T-helper 1 cell (primary cell): ENCODE measurements at places on chromosomes 11 and 22.

DNA sequence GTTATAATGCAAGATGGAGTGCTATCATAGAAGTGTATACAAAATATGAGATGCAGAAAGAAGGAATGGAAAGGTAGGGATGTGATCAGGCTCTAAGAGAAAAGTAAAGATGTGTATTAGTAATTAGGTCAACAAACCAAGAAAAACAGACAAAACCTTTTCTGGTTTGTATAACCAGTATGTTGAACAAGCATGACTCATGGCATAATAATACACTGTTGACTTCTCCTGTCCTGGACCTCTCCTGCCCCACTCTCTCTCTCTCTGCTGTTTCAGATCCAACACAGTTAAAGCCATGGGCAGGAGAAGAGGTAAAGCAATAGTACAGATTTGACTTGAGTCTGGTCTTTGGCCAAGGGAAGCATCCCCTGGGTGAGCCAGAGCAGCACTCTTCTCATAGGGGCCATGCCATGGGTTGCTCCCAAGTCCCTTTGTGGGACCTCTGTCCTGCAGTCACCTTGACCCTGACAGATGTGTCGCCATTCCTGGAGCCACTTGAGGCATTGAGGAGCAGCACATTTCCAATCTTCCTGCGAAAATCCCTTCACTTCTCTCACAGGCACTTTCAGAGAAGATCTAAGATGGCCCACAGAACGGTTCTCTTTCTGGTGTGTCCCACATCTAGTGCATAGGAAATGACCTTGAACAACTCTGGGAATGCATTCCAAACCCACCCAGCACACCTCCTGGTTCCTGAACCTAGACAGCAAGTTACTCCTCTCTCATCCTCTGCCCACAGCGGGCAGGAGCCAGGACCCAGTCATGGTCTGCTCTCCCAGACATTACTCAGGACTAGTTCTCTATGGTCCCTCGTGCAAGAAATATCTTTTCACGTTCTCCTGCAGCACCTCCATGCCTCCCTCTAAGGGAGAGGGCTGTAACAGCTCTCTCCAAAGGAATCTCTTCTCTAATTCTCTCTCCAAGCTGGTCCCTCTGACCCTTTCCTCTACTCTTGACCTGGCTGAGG, 58.2 kb upstream of the PRSS23 start:
- no peak for DNase-seq

DNA sequence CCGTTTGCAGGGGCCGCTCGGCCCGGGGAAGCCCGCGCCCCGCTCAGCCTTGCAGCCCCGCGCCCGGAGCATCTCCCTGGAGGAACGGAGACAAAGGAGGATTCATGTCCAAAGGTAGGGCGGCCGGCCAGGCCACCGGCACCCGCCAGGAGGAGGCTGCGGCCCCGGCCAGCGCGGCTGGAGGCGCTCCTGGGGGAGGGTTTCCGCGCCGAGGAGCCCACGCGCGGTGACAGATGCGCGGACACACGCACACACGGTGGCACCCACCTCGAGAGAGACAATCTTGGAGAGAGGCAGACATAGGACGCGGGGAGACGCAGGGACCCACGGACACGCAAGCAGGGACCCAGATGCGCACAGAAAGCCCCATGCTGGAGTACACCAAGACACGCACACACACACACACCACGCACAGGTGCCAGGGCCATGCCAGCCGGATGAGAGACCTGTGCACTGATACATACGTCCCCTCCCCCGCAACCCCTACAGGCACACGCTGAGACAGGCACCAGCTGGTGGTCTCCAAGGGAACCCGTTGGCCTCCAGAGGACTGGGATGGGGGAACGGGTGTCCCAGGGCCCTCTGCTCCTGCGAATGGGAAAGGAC, 7.8 kb downstream of the SEPTIN3 start:
- peak; percentile 21 for DNase-seq

- DNase-seq: no peak
These were observed 2.6 kb upstream of the INSC start for GRCh38 chr11:15112131-15112541.

GRCh38 chr11:47156333-47156732, 20.3 kb downstream of the ARFGAP2 start:
- no peak for DNase-seq

DNA sequence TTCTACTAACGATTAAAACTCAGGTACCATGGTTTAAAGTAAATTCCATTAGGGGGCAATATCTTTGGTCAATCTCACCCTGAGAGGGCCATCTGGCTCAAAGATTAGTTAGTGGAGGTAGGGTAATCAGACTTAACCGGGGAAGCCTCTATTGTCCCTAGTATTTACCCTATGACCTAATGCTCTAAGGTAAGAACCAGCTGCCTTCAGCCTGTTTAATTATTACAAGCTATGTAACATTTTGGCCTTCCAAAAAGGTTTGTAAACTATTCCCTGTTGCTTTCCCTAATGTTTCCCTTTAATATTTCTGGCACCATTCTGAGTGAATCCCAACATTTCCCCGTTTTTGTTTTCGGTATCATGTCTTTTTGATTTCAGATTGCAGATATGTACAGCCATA, 15.1 kb upstream of the GLYATL1 start:
- DNase-seq: no peak

- DNase-seq: no peak
These were observed 7.0 kb downstream of the CHST1 start for GRCh38 chr11:45658292-45658991.

- DNase-seq: no peak
These were observed 9.4 kb upstream of the IGSF9B start for GRCh38 chr11:133966172-133966651.

DNA sequence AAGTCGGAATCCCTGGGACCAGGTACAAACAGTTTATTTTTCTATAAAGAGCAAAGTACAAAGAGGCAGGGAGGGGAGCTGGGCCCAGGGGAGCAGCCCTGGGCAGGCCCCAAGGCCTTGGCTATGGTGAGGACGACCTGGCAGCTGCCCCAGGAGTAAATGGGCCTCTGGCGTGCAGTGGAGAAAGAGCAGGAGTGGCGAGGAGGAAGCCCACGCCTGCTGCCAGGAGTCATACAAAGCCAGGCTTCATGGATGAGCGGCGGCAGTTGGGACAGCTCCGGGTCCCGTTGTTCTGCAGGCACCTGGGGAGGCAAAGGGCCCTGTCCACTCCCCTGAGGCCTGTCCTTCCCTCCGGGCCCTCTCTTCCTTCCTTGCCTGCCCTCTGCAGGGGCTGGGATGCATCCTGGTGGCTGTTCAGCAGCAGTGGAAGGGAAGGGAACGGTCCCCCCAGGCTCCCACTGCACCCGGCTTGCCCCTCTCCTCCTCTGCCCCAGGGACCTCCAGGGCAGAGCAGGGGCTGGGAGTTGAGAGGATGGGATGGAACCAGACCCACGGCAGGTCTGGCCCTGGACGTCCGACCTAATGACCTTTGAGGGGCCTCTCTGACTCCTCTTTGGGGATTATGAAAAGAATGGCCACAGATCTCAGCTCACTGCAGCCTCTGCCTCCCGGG, 11.1 kb downstream of the RAPSN start:
- DNase-seq: no peak

DNA sequence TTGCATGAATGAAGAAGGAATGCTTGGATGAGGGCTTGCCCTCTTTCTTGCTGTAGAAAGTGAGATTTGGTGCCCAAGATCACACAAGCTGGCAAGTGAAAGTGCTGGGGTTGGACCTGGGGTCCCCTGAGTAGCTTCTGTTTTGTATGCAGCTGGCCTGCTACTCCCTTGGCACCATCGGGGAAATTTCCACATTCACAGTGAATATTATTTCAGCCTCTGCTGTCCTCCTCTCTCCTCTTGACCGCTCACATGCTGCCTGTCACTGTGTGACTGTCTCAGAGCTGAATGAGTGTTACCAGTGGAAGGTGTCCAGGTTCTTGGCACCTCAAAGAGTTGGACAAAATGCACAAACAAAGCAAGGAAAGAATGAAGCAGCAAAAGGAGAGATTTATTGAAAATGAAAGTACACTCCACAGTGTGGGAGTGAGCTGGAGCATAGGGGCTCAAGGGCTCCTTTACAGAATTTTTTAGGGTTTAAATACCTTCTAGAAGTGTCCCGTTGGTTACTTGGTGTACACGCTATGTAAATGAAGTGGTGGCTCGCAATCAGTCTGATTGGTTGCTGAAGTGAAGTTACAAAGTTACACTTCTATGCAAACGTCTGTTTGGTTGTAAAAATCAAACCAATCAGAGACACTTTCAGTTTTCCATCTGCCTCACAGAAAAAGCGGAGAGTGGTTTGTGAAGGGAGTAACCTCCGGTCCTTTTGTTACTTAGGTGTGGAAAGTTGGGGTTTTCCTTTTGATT, 87.4 kb downstream of the DEPDC5 start:
- DNase-seq: no peak

DNA sequence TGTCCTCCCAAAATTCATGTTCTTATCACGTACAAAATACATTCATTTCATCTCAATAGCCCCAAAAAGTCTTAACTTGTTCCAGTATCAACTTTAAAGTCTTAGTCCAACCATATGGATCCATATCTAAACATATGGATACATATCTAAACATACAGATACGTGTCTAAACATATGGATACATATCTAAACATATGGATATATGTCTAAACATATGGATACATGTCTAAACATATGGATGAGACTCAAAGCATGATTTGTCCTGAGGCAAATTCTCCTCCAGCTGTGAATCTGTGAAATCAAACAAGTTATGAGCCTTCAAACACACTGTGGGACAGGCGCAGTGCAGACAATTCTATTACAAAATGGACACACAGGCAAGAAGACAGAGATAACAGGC, 709.0 kb downstream of the TBC1D22A start:
- no peak for DNase-seq

- DNase-seq: no peak
These were observed 192.3 kb upstream of the C11orf87 start for GRCh38 chr11:109229682-109230081.

DNA sequence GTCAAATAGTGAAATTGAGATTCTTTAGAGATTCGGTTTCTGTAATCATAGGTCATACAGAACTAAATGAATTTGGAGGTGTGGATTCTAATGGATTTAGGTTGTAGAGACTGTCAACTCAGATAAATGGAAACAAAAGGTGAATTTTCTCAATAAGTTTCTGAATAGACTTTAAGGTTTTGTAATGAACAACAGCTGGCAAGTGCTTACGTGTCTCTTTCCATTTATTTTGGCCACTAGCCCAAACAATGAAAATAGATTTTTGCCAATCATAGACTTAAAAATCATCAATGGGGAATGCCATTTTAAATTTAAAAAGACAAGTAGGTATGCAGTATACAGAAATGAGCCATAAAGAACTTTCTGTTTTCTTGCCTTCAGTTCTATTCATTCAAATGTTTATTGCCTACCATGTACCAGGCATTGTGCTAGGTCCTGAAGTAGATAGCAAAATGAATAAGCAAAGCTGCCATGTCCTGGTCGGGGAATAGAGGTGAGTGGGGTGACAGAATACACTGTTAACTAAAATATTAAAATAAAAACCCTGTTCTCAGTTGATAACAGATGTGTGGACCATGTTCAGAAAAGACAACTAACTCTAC, 16.9 kb upstream of the TMEM135 start:
- no peak for DNase-seq

- DNase-seq: no peak
These were observed 15.0 kb upstream of the YWHAH start for GRCh38 chr22:31929167-31929930.

GRCh38 chr11:90288212-90288821, 65.5 kb upstream of the CHORDC1 start:
- no peak for DNase-seq
